ENCODE measurements at places on chromosomes 11 and 22. TPM values are rescaled to one million over a fixed set of nuclear protein-coding genes. Genes with fewer than 3 reads are reported as not detected.

- no peaks in the 10 kb centered on the region for H3K27me3 ChIP-seq
- no peaks in the 10 kb centered on the region for H3K4me1 ChIP-seq
- no peak overlapping the region for H3K27ac ChIP-seq
- no peak for DNase-seq
Observed at GRCh38 chr11:119794141-119794665, 65.2 kb upstream of the NECTIN1 start.

GRCh38 chr11:17883057-17883456 lies 129.8 kb downstream of the SERGEF start:
- H3K27me3 ChIP-seq: no peaks in the 10 kb centered on the region
- H3K4me1 ChIP-seq: no peaks in the 10 kb centered on the region
- DNase-seq: no peak
- no peak overlapping the region for H3K4me3 ChIP-seq
- H3K27ac ChIP-seq: no peak overlapping the region

GRCh38 chr11:65817835-65818680 lies 15.7 kb upstream of the SNX32 start:
- peak overlapping the region; percentile 62 for H3K27ac ChIP-seq
- H3K36me3 ChIP-seq: no peaks in the 10 kb centered on the region
- H3K27me3 ChIP-seq: no peaks in the 10 kb centered on the region
- peaks cover 11% of the 10 kb centered on the region for H3K4me1 ChIP-seq
- DNase-seq: peak; percentile 99

DNA sequence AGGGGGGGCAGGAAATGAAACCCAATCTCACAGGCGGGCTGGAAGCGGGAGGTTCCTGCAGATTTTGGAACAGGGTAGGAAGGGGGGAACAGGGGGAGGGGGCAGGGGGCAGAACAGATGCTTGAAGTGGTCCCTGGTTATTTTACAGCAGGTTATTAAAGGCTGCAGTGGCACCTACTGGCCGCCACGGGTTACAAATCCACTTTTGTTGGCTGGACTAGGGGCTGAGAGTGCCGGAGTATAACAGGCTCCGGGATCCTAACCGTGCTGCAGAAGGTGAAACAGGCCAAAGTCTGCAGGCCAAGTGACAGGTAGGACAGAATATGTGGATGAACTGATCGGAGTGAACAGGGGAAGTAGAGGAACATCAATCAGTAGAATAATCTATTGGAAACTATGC lies 2.5 kb downstream of the ROBO3 start:
- H3K4me3 ChIP-seq: no peak overlapping the region
- H3K36me3 ChIP-seq: no peaks in the 10 kb centered on the region
- H3K27me3 ChIP-seq: peaks cover 30% of the 10 kb centered on the region
- H3K4me1 ChIP-seq: peaks cover 27% of the 10 kb centered on the region
- DNase-seq: no peak
- no peak overlapping the region for H3K27ac ChIP-seq

Gene CLCF1
- polyA plus RNA-seq: 0.14 TPM

Gene ALX4
- not detected for polyA plus RNA-seq

Gene OR56A3
- not detected for polyA plus RNA-seq

Gene APOL1
- 61.3 TPM for polyA plus RNA-seq

Gene LAYN
- polyA plus RNA-seq: 0.43 TPM
